ENCODE measurements at places on chromosomes 11 and 22.
A peak's percentile ranks its signal among the peaks of the same experiment; 100 is the strongest.

- no peak for DNase-seq
Observed at GRCh38 chr11:127600674-127601073, 600.1 kb upstream of the KIRREL3 start.

- DNase-seq = no peak
Observed at GRCh38 chr11:8331767-8332166, 68.1 kb upstream of the LMO1 start.

DNA sequence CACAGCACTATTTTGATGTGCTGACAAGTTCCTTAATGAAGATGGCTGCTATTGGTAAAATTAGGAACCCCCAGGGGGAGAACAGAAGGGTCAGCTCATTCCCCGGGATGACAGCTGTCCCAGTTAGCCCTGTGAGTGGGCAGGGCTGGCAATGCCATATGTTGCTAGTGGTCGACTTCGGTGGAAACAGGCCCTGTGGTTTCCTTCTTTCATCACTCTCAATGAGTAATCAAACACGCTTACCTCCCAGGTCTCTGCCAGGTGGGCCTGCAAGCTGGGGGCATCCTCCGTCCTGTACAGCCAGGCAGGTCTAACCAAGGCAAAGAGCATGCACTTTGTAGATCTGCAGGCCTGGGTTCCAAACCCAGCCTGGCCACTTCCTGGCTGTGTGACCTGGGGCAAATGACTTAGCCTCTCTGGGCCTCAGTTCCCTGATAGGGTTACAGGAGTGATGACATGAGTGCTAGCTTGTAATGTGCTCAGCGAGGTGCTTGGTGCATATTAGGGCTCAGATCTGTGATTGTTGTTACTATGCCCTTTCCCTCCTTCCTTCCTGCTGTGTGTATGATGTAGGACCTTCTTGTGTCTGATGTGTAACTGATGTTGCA lies 85.2 kb downstream of the TSPAN18 start:
- no peak for DNase-seq

DNA sequence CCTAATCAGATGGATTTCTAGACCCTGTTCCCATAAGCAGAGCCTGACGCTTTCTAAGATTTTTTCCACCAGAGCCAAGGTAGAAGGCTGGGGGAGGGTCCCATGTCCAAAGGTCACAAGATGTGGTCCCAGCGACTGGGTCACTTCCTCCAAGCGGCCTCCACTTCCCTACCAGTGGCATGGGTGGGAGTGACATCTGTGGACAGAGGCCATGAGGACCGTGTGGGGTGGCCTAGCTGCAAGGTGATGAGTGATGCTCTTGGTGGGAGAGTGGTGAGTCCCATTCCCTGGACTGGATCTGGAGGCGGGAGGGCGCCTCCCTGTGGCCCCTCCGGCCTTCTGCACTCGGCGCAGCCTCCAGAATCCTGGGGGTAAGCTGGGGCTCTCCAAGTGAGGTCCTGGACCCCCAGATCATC lies 32.4 kb upstream of the PRR5 start:
- DNase-seq = no peak

- no peak for DNase-seq
Observed at GRCh38 chr11:36130401-36130800, 158.8 kb downstream of the COMMD9 start.

GRCh38 chr11:2662024-2662312 lies 37.8 kb downstream of the KCNQ1OT1 start:
- DNase-seq = no peak

- peak; percentile 82 for DNase-seq
Observed at GRCh38 chr22:29883045-29883774, at the start of gene MTMR3. Gene MTMR3 (plus strand): TSS chr22:29883174. CDS start chr22:29971060, 87,886 bp downstream.

DNA sequence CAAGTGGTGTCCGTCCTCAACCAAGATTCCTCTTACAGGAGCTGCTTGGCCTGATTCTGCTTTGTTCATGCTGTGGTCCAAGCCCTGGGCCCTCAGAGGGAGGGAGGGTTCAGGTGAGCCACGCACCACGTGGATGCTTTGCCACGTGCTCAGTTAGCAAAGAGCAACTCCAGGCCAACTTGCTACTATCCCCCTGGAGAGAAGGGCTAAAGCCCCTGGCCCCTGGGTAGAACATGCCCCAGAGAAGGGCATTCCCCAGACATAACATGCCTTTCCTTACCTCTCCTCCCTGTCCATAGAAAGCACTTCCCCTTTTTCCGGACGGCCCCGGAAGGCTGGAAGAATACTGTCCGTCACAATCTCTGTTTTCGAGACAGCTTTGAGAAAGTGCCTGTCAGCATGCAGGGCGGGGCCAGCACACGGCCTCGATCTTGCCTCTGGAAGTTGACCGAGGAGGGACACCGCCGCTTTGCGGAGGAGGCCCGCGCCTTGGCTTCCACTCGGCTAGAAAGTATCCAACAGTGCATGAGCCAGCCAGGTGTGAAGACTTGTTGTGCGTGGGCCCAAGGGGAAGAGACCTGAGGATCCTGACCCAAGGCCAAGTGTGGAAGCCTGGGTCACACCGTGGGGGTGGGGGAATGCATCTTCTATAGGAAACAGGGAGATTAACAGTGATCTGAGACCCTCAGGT lies 8.8 kb downstream of the FOXR1 start:
- no peak for DNase-seq

- no peak for DNase-seq
Observed at GRCh38 chr22:48297296-48297695, 1530.4 kb downstream of the BRD1 start.

- DNase-seq = no peak
Observed at GRCh38 chr11:113896156-113896879, 8.3 kb upstream of the HTR3B start.

- DNase-seq = no peak
Observed at GRCh38 chr11:87369888-87370287, 332.2 kb downstream of the TMEM135 start.

DNA sequence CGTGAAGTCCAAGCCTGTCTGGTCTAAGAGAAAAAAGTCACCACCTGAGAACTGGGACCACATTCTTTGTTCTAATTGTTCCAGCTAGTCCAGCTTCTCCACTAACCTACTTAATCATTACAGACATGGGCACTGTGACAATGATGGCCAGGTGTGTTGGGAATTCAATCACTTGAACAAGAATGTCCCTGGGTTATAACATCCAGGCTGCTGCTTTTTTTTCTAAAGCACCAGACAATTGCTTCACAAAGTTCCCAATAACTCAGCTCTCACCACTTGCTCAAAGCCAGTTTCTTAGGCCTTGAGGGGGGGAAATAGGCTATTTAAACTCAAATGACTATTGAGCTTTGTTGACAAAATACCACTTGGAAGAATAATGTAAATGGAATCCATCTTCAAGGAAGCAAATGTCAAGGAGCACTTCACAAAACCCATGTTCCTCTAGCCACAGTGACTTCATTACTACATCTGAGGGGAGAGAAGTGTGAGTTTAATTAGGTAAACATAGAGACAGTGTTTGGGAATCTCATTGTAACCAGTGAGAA lies 80.3 kb downstream of the ME3 start:
- no peak for DNase-seq

DNA sequence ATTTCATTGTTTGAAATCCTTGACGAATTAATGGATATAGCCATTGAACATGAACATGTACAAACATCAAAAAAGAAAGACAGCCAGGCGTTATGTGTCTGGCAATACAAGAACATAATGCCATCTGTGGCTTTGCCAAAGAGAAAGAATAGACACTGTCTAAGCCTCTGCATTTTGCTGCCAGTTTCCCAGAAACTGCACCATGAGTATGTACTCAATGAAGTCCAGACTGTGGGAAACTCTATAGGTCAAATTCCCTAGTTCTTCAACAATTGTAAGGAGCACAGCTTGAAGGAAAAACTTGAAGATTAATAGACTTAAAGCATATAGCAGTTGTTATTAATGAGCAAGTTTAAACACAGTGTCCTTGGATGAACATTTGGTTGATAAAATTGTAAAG lies 71.3 kb downstream of the BBOX1 start:
- no peak for DNase-seq

DNA sequence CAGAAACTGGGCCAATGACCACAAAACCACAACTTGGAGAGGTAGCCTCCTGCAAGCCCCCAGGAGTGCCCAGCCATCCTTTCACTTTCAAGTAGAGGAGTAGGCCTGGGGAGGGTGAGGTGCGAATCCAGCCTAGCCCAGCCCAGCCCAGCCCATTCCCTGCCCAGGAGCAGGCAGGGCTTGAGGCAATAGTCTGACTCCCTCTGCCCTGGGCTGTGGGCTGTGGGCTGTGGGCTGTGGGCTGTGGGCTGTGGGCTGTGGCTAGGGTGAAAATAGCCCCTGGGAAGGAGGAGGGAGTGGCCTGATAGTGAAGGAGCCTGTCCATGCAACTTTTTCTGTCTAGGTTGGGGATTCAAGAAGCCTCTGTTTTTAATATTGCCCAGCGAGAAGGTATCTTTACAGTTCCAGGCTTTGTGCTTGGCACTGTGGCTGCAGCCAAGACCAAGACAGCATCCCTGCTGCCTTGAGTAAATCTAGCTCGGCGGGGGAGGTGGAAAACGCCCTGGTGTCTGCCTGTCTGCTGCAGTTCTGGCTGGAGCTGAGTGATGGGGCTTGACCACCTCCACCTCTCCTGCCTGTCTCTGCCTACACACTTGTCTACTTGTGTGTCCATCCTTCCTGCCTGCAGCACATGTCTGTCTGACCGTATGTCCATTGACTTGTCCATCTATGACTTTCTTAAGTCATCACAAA lies 40.7 kb downstream of the LMO1 start:
- DNase-seq = no peak

DNA sequence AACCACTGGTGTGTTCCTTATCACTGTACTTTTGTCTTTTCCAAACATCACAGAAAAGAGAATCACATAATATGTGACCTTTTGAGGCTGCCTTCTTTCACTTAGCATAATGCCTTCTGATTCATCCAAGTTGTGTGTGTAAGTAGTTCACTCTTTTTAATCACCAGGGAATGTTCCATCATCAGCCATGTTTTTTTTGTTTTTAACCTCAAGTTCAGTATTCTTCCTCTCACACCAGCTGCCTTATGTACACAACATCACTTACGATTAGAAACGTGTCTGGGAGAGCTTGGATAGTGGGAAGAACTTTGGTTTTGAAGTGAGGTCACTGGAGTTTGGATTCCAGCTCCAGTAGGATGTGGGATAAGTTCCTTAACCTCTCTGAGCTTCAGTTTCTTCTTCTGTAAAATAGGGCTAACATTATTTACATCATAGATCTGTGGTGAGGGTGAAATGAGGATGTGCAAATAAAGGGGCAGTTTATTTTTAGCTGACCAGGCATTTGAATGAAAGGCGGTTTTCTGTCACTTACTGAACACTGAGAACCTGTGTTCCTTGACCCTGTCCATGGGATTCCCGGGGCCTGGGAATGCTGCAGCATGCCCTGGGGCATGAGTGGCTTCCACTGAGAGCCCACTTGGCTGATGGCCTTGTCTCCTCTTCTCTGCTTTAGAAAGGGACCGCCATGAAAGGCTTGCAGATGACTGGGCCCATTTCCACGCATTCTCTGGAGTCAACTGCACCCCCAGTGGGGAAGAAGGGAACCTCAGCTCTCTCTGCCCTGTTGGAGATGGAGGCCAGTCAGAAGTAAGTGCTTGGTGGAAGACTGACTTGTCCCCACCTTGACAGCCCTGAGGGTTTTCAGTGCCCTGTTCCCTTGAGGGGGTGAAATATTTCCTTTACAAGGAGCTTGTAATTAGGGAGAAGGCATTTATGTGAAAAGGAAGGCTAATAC lies 92.6 kb downstream of the DEPDC5 start:
- DNase-seq = no peak

DNA sequence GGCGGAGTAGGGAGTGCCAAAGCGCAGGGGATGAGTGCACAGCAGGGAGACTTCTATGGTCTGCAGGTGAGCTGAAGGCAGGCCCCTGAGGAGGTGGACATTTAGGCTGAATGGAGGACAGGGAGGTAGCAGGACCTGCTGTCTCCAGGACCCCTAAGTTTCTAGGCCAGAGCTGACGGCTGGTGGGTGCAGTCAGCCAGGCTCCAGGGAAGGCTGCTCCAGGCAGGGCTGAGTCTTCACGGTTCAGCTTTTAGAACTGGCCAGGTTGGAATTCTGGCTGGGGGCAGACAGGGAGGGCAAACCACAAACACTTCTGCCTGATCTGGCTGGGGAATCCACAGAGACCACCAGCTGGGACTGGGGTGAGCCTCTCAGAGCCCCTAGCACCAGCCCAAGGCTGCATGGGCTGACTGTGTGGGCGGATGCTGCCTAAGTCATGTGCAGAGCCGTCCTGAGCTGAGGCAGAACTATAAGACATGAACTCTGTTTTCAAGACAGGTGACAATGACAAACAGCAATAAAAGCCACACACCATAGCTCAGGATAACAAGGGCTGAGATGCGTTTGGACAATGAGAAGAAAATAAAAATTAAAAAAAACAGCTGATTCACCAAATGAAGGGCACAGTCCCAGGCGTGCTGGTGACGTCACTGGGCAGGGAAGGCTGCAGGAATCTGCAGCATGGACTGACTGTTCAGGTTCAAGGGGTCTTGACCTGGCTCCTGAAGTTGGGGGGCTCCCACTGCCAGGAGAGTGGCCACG lies 10.4 kb upstream of the MALAT1 start:
- no peak for DNase-seq

All from activated CD8-positive, alpha-beta memory T cell treated with anti-CD3 and anti-CD28 coated beads for 4 hours (primary cell).